Bone marrow (tissue), 2 donors: ENCODE measurements at places on chromosomes 1 and 21.
A peak's percentile ranks its signal among the peaks of the same experiment; 100 is the strongest.

GRCh38 chr1:218299416-218299815 is 14.3 kb downstream of the RRP15 start:
- DNase-seq, result no peak

GRCh38 chr1:179598631-179599030 is 7.0 kb downstream of the TDRD5 start:
- no peak for DNase-seq

DNA sequence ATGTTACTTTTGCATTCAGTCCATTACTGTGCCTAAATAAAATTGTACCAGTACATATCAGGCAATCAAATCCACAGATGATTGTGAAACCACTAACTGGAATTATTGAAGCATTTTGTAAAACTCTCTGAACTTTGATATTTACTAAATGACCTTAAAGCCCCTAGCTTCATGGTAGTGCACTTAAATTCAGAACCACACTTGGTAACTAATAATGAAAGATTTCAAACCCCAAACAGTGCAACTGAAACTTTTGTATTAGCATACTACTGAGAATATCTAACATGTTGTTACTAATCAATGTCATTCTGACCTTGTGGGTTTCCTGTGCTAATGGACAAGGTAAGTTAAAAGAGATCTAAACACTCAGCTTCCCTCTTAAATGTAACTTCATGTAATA is at the start of gene CFHR3:
Gene CFHR3, plus strand, starts transcription at position 238 of the 400 bp plus-strand sequence. Its CDS starts 47 bp downstream, at position 285.
- DNase-seq, result no peak

- peak; percentile 80 for DNase-seq
These were observed 705 bp upstream of the SLC50A1 start for GRCh38 chr1:155134880-155135414.

DNA sequence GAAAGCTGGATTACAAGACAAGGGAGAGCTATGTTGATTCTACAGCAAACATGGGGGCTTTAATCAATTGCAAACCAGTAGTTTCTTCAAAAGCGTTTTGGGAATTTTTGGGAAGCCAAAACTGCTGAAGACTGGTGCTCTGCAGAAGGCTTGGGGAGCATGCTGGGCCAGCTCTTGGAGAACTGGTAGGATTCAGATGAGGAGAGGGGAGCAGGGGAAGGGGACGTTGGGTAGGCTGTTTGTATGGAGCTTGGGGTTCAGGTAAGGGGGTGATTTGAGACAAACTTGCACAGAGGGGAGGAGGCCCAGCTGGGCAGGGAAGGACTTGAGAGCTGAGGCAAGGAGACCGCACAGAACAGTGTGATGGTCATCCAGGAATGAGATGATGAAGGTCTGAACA is 2.6 kb upstream of the MYOG start:
- no peak for DNase-seq

GRCh38 chr1:214709241-214709640 is 106.2 kb downstream of the CENPF start:
- DNase-seq, result no peak

- no peak for DNase-seq
These were observed at the start of gene TFF3 for GRCh38 chr21:42315296-42315891. TFF3 (minus strand) TSS chr21:42315409; CDS start chr21:42315374, 35 bp downstream.

- DNase-seq, result no peak
These were observed 74.3 kb upstream of the EDN2 start for GRCh38 chr1:41558761-41559171.

GRCh38 chr21:41730367-41730765 is 36.5 kb downstream of the RIPK4 start:
- no peak for DNase-seq

- DNase-seq, result no peak
These were observed 231.3 kb upstream of the VAMP3 start for GRCh38 chr1:7539769-7540175.

DNA sequence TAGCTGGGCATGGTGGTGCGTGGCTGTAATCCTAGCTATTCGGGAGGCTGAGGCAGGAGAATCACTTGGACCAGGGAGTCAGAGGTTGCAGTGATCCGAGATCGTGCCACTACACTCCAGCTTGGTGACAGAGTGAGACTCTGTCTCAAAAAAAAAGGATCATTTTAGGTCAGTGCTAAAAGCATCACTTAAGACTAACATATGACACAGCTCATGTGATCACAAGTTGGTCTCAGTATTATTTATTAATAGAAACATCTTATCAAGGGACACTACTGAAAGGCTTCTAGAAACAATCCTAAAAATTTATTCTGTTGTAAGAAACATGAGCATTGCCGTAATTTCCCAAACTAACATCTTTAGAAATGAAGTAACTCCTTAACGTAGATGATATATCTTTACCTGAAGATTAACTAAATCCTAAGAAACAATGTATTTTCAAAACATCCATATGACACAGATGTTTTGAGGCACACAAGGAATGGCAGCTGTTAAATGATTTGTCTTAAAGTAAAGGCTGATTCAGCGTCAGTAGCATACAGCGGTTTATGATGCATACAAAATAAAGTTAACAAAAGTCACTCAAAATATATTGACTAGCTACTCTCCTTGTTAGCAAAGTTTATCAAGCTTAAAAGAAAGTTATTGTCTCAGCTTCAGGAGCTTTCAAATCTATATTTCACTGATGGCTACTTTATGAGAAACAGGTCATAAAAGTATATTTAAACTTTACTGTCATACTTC is 2.6 kb downstream of the NIBAN1 start:
- no peak for DNase-seq

GRCh38 chr1:35809114-35810095 is 1.6 kb downstream of the AGO4 start:
- no peak for DNase-seq

GRCh38 chr1:210342986-210343780 is 14.5 kb downstream of the HHAT start:
- DNase-seq, result no peak

- DNase-seq, result no peak
These were observed 158.2 kb downstream of the BARHL2 start for GRCh38 chr1:90558754-90559378.

GRCh38 chr1:53406551-53407235 is 52.5 kb upstream of the DMRTB1 start:
- DNase-seq, result no peak

DNA sequence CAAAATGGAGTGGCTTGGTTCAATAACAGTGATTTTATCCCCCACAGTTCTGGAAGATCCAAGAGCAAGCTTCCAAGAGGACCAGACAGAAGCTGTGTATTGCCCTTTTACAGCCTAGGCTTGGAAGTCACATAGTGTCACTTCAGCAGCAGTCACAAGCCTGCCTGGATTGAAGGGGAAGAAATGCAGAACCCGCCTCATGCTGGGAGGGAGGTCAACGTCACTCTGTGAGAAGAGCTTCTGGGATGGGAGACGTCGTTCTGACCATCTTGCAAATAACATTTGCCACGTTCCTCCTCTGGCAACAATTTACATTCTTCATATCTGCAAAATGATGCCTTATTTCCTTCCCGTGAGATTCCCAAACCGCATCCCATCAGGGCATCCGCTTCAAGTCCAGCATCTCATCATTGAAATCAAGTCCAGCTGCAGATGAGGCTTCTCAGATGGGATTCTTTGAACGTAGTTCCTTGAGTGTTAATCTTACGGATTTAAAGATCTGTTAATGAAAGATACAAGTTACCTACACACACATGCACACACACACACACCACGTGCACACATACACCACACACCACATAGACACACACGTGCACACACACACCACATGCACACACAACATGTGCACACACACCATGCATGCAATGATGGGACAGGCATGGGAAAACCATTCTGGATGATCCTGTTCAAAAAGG is 23.9 kb upstream of the KIF1B start:
- no peak for DNase-seq

GRCh38 chr1:217528271-217528670 is 102.6 kb downstream of the GPATCH2 start:
- DNase-seq, result no peak

- DNase-seq, result no peak
These were observed 305.3 kb upstream of the DAB1 start for GRCh38 chr1:57729181-57729580.

DNA sequence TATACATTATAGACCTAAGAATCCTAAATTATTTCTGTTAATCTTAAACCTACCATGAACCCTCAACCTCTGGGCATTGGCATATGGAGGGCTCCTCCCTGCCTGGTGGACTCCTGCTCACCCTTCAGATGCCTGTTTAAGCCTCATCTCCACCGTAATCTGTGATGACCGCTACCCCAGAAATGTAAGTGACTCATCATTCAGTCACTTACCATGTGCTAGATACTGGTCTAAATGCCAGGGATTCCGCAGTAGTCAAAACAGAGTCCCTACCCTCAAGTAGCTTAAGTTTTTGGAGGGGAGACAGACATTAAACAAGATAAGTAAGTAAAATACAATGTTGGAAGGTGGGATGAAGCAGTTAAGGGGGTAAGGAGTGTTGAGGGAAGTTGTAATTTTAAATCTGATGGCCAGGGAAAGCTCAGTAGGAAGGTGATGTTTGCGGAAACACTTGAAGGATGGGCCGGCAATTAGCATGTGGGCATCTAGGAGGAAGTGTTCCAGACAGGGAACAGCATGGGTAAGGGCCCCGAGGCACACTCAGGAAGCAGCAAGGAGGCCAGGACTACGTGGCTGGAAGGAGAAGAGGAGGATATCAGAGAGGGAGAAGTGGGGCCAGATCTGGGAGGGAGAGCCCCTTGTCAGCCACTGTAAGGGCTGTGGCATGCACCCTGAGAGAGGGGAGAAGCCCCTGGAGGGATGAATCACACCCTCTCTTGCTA is 141.7 kb upstream of the HOOK1 start:
- no peak for DNase-seq

DNA sequence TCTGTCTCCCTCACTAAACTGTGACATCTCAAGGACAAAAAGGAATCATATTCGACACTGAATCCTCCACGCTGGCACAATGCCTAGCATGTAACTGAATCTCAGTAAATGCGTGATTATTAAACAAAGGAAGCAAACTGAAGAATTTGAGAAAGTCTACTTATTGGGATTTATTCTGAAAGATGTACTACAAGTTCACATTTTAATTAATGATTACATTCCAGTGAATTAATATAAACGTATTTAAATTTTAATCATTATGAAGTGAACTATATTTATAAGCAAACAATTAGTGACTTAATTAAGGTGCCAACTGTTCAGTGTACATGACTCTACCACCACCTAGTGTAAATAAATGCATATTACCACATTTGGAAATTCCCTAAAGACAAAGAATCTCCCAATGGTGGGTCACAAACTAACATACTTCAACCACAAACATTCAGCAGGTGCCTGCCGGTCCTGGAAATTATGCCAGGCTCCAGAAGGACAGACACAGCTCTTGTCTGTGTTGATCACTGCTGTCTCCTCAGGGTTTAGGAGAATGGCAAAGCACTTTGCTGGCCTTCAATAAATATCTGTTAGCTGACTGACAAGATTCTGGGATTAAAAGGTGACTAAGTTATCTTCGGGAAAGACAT is 56.3 kb downstream of the SMYD3 start:
- DNase-seq, result peak; percentile 13

- DNase-seq, result no peak
These were observed 37.5 kb downstream of the SLC19A1 start for GRCh38 chr21:45504516-45505415.

DNA sequence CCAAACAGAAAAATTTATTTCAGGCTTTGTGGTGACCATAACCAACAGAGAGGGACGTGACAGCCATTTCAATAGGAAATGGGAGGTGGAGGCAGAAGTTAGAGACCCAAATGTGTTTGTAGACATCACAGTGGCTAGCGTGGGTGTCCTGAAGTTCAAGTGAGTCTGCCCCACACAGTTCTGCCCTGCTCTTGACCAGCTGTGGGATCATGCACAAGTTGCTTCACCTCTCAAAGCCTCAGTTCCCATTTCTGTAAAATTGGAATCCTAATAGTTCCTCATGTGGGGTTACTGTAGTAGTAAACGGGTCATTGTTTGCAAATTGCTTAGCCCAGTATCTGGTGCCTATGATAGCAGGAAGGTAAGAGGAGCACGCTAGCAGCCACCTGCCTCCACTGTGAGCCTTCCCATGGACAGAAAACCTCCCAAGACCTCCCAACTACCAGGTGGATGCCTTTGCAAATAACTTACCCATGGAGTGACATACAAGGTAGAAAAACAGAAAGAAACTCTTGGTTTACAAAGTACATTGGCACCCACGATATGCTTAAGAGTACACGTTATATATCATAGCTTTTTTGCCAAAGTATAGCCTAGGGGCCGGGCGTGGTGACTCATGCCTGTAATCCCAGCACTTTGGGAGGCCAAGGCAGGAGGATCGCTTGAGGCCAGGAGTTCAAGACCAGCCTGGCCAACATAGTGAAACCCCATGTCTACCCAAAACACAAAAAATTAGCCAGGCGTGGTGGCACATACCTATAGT is 29.1 kb downstream of the FHAD1 start:
- no peak for DNase-seq

DNA sequence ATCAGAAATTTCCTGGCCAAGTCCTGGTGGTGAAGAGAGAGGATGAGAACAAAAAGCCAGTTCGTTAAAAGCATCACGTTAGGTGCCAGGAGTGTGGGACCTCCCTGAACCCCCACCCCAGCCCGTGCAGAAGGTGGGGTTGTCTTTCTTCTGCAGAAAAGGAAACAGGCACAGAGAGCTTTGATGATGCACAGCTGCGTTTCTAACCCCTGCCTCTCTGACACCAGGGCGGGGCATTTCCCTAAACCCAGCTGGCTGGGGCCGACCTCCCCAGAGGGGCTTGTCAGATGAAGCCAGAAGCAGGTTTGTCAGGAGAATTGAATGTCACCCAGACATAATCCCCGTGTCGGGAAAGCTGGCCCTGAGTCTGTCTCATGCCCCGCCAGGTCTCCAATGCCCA is 189.3 kb upstream of the EDN2 start:
- no peak for DNase-seq

GRCh38 chr1:52925571-52926005 is 1.5 kb upstream of the SCP2 start:
- no peak for DNase-seq

DNA sequence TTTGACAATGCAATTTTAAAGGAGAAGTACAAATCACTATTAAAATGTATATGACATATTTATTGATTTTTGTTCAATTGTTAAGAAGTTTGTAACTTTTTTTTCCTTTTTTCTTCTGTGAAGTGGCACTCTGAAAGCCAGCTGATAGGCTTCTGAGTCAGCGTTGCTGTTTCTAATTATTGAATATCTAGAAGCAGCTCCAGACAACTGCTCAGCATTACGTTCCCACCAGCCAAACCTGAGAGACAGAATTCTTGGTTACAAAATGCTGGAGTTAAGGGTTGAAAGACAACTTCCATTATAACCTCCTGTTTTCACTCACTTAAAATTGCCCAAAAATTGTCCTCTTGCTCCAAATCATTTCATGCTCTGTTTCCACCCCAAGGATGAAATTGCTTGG is 31.4 kb upstream of the LMX1A start:
- no peak for DNase-seq

GRCh38 chr1:60283690-60284089 is 210.1 kb upstream of the C1orf87 start:
- no peak for DNase-seq
